ENCODE measurements at places on chromosomes 7 and 10.

DNA sequence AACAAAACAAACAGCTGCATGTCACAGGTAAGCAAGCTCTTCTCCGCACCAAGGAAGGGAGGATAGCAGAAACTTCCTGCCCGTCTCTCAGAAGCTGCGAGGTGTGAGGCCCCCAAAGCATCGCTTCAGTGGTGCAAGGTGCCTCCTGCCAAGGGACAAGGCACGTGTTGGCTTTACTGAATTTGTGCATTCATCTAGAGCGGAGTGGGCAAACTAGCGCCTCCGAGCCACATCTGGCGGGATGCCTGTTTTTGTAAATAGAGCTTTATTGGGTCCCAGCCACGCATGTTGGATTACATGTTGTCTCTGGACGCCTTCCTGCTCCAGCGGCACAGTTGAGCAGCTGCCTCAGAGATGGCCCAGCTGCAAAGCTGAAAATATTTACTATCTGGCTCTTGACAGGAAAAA lies 27.7 kb downstream of the PHYH start:
- DNase-seq = no peak

- no peak for DNase-seq
These were observed 48.2 kb downstream of the CUBN start for GRCh38 chr10:17081431-17081830.

GRCh38 chr10:49123981-49124950 lies 8.9 kb upstream of the VSTM4 start:
- no peak for DNase-seq

GRCh38 chr7:130071701-130072622 lies 1.6 kb downstream of the KLHDC10 start:
- DNase-seq = no peak

DNA sequence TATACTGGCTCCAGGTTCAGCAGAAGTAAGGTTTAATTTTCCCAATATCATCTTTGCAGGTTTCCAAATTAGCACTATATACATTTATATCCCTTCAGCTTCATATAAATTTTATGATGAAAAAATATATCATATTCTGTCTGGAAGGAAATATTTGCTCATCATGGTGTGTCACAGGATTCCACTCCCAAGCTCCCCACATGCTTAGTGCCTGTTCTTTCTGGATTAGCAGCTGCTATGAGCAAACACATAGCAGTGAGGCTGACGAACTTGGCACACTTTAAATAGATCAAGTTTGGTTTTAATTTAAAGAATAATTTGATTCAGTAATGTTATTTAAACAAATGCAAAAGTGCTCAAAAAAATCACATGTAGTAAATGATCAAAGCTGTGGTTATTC lies 251.9 kb downstream of the AGMO start:
- DNase-seq = no peak
